CD4-positive, alpha-beta T cell treated with Interleukin-10 for 1 hour (primary cell): ENCODE measurements at places on chromosomes 12 and 14.

DNA sequence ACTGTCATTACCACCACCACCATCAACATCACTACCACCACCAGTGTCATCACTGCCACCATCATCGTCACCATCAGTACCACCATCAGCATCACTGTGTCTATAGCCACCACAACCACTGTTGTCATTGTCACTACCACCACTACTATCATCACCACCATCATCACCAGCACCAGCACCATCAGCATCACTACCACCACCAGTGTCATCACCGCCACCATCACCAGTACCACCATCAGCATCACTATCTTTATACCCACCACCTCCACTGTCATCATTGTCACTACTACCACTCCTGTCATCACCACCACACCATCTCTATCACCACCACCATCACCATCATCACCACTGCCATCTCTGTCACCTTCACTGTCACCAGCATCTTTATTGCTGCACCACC is 60.6 kb downstream of the BEGAIN start:
- DNase-seq: no peak

- DNase-seq: peak; percentile 4
These were observed 157.7 kb downstream of the TTC7B start for GRCh38 chr14:90658541-90658967.

DNA sequence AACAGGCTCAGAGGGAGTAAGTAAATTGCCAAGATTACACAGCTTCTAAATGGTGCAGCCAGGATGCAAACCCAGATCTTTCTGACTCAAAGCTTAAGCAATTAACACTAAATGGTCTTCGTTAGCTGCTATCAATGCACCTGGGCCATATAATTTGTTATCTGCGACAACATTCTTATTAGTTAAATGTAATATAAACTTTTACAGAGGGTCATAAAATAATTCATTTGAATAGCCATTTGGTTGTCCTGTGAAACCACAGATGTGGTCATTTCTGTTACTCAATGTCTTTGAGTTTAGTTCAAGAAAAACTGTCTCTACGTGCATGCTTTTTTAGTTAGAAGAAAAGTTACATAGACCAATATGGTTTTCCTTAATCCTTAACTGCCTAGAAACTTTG is 22.1 kb upstream of the NAP1L1 start:
- DNase-seq: no peak

- no peak for DNase-seq
These were observed 311.4 kb downstream of the RGS6 start for GRCh38 chr14:72243309-72244293.

GRCh38 chr12:109197327-109197726 is 80.9 kb downstream of the ACACB start:
- DNase-seq: no peak

- no peak for DNase-seq
These were observed 125.9 kb downstream of the CALM1 start for GRCh38 chr14:90522571-90523191.
